ENCODE measurements at places on chromosomes 5 and 9. TPM values are rescaled to one million over a fixed set of nuclear protein-coding genes. Genes with fewer than 3 reads are reported as not detected.

ZDHHC11 gene
- 28.7 TPM for total RNA-seq

GPR107 gene
- 43.0 TPM for total RNA-seq

CBY3 gene
- not detected for total RNA-seq

ANXA6 gene
- 120 TPM for total RNA-seq

PCDHB16 gene
- 2.6 TPM for total RNA-seq

FOXI1 gene
- not detected for total RNA-seq

HMCN2 gene
- 4.7 TPM for total RNA-seq

IL5 gene
- not detected for total RNA-seq

TERT gene
- total RNA-seq, result not detected

HRH2 gene
- total RNA-seq, result 9.6 TPM

STING1 gene
- total RNA-seq, result 120 TPM

WNT8A gene
- total RNA-seq, result not detected

LTC4S gene
- 20.1 TPM for total RNA-seq

HTR1A gene
- not detected for total RNA-seq

MEIKIN gene
- total RNA-seq, result not detected

PKD2L2 gene
- not detected for total RNA-seq

NKD2 gene
- 24.1 TPM for total RNA-seq

CD180 gene
- total RNA-seq, result 4.9 TPM

EGFL7 gene
- 230 TPM for total RNA-seq

FAM221B gene
- 0.32 TPM for total RNA-seq

NEUROG1 gene
- total RNA-seq, result not detected

CCDC183 gene
- total RNA-seq, result 3.7 TPM

CNTLN gene
- 9.2 TPM for total RNA-seq

Data from lower lobe of right lung (tissue), 2 donors.